CD8-positive, alpha-beta memory T cell (primary cell): ENCODE measurements at places on chromosomes 3 and 15.
A peak's percentile ranks its signal among the peaks of the same experiment; 100 is the strongest.

DNA sequence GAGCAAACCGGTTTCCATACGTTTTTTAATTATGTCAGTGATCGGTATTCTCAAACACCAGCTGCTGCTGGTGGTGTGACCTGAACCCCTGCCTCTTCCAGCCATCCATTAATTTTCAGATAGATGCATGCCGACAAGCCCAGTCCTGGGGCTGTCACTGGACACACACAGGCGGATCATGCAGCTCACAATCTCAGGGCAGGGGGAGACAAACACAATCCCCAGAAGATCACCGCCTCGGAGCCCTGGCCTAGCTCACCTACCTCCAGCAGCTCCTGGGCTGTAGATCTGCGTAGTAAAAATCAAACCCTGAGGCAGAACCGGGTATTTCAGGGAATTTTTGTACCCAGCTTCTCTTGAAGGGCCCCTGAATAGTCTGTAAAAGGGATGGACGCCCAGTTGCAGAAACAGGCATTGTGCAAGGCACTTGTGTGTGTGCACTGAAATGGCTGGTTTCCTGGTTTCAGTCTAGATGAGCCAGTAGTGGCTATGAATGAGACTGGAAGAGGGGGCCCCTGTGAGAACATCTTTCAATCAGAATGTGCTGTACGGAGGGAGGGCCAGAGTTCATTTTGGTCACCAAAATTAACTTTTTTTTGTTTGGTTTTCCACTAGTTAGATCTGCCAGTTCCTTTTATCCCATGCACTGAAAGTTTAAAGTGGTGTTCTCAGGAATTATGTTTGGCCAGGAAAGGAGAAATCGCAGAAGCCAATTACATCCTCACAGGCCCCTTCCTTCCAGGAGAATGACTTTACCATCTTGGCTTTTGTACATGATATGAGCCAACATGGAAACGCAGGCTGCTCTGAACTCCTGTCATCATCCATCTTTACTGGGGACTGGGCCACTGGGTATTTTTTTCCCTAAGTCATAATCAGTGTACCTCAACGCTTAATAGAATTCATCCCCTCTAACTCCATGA, 55.0 kb upstream of the RPL32 start:
- DNase-seq = no peak

- DNase-seq = no peak
Observed at GRCh38 chr3:6455031-6455430, 405.9 kb upstream of the GRM7 start.

- DNase-seq = peak; percentile 33
Observed at GRCh38 chr15:38389924-38390542, 63.9 kb upstream of the FAM98B start.

GRCh38 chr3:97235611-97236315, 421.4 kb downstream of the EPHA6 start:
- no peak for DNase-seq

DNA sequence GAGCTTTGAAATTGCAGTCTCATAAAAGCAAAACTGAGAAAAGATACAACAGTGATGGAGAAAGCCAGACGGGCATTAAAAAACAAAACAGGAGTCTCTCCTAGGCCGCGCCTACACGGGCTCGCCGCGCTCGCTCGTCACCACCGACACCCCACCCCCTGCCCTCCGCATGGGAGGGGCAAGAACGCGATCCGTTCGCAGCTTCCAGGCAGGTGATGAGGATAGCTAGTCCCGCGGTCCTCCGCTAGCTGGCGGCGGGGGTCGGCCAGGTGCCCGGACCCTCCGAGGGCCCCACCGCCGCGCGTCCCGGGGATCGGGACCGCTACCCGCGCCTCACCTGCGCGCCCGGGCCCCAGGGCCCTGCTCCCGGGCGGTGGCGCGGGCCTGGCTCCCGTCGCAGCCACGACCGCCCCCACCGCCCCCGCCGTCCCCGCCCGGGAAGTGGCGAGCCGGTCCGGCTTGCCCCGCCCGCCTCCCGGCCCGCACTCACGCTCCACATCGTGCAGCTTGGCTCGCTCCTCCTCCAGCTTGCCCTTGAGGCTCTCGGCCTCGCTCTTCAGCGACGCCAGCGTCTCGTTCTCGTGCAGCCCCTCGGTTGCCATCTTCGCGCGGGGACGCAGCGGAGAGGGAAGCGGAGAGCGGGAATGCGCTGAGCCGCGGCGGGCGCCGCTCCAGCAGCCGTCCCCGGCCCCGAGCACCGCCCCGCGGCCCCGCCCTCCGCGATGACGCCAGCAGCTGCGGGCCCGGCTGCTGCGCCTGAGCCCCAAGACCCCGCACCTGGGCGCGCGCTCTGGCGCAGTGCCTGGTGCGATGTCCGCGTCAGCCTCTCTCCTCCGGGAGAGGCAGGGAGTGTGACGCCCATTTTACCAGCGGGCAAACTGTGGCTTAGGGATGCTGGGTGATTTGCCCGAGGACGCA, 11.7 kb downstream of the GNB5 start:
- peak; percentile 90 for DNase-seq

- no peak for DNase-seq
Observed at GRCh38 chr3:9420850-9421549, 23.6 kb downstream of the SETD5 start.

- no peak for DNase-seq
Observed at GRCh38 chr15:89837134-89837829, 22.6 kb upstream of the ANPEP start.

DNA sequence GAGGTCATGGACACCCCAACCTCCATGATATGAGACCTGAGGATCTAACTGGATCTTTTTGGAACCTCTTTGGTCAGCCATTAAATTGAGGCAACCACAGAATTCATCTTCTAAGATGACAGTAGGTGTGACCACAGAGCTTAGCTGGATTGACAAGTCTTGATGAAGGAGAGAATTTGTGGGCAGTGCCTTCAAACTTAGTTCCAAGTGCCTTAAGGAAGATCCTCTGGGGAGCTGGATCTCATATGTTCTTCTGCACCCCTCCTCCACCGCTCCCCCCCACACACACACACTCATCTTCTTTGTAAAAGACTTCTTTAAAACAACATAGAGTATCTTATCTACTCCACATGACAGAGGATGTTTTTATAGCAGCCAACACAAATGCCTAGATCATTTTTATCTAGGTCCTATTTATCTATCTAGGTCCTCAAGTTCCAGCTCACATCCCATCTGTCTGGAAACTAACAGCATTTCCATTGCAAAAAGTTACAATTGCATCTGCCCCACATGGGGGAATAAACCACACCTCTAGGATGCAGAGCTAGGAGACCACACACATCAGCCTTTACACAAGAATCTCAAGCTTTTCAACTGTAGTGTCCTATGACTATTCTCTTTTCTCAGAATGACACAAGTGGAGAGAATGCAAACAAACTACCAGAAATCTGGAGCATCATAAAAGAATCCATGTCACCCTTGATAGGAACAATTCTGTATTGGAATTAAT, 37.4 kb downstream of the WWTR1 start:
- no peak for DNase-seq

- no peak for DNase-seq
Observed at GRCh38 chr15:89999676-90000185, 1.4 kb upstream of the ZNF710 start.

GRCh38 chr3:197518881-197519421, 36.8 kb downstream of the BDH1 start:
- DNase-seq = no peak

- no peak for DNase-seq
Observed at GRCh38 chr15:93179072-93179471, 90.1 kb upstream of the RGMA start.

DNA sequence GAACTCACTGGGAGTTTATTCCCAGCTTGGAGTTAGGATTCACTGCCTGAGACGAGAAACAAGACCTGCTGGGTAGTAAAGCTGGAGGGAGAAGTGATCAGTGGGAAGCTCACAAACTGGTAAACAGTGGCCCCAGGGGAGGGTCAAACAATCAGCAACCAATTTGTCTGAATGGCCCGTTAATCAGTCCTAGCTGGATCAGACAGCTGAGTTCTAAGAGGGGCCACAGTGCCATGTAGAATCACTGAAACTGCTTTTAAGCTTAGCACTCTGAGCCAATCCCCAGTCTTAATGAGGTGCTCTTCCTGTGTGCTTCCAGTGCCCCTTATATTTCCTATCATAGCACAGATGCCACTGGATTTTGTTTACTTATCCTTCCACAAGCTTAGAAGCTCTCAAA, 591.7 kb downstream of the RSL24D1 start:
- no peak for DNase-seq

DNA sequence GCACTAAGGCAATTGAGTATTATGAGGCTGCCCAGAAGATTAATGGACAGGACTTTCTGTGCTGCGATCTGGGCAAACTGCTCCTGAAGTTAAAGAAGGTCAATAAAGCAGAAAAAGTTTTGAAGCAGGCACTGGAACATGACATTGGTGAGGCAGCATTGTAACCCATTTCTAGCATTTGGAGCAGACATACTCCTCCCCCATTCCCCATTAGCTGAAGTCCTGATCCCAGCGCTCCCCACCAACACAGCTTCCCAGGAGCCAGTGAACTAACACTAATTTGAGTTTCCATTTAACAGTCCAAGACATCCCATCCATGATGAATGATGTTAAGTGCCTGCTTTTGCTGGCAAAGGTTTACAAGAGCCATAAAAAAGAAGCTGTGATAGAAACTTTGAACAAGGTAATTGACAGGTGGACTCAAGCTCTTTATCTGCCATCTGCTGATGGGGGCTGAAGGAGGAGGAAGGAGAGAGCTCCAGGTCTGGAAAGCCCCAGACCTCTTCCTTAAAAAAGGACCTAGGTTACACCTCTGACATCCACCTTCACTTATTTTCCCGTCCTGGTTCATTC, 22.6 kb downstream of the CSRNP1 start:
- no peak for DNase-seq

DNA sequence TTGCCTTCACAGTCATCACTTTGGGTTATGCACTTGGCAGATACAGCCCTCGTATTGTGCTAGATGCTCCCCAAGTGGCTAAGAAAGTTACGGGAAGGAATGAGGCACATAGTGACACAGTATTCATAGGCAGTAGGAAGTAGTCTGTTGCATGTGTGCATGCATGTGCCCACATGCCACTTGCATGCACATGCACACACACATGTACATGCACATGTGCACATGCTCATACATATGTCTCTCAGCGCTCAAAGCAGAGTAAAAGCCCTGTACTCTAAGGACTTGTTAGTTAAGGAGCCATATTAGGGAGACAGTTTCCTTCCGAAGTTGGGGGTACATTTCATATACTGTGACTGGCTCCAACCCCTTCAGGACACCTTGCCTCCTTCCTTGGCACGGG, 128.9 kb downstream of the CHCHD6 start:
- no peak for DNase-seq

- DNase-seq = no peak
Observed at GRCh38 chr3:35744419-35744818, 105.1 kb downstream of the ARPP21 start.

- DNase-seq = no peak
Observed at GRCh38 chr3:73601481-73601880, 23.3 kb downstream of the PDZRN3 start.

- no peak for DNase-seq
Observed at GRCh38 chr3:126811530-126811929, 107.5 kb downstream of the CHCHD6 start.

DNA sequence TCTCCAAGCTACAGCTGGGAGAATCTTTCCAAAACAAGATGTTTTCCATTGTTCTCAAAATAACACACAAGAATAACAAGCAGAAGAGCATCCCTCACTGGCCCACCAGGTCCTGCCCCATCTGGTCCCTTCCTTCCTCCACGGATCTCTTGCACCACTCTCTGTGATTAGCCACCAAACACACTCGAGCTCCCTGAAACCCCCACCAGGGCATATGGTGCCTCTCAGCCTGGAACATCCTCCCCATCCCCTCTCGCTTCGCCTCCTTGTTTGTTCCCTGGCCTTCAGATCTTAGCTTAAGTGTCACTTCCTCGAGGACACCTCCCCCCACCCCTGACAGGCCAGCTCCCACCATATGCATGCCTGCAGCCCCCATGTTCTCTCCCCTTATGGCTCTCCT, 496.6 kb upstream of the PROK2 start:
- no peak for DNase-seq

DNA sequence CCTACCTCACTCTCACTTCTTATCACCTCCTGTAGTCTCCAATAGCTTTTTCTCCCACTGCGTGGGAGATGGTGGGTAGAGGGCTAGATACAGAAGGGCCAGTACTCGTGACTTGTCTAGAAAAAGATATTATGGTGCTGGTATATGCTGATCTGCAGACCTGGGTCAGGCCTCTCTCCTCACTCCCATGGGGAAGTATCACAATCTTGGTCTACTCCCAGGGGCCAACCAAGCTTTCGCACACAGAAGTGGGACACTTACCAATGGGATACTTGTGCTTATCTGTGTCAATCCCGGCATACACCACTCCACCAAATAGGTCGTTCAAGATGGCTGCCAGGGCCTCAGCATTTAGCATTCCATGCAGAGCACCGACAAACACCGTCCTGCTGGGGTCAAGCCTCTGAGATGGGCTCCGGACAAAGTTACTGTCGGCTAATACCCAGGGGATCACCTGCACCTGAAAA, 9.0 kb upstream of the RPS17 start:
- no peak for DNase-seq

DNA sequence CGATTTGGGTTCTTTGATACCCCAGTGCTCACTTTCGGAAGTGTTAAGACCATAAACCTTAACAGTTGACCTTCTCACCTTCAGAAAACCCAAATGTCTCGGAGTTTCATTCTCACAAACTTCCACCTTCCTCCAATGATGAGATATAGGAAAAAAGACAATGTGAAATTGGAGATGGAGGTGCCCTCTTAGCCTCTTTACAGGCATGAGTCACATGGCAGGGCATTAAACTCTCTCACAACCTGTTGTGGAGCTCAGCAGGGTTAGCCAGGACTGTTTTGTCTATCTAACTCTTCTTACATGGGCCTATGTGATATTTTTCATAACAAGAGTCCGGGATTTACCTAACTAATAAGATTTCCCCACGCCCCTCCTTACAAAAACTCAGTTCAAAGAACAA, 10.7 kb downstream of the AGTR1 start:
- DNase-seq = no peak

- no peak for DNase-seq
Observed at GRCh38 chr3:59469948-59470723, 420.3 kb upstream of the CFAP20DC start.

GRCh38 chr3:118447339-118447738, 587.3 kb downstream of the IGSF11 start:
- DNase-seq = no peak

DNA sequence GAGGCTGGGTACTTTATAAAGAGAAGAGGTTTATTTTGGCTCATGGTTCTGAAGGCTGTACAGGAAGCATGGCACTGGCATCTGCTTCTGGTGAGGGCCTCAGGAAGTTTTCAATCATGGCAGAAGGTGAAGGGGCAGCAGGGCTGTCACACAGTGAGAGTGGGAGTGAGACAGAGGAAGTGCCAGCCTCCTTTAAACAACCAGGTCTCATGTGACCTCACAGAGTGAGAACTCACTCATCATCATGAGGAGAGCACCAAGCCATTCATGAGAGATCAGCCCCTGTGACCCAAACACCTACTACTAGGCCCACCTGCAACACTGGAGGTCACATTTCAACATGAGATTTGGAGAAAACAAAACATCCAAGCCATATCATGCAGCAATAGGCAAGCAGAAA, 9.3 kb upstream of the RFTN1 start:
- no peak for DNase-seq

GRCh38 chr3:175737646-175738572, 878.8 kb downstream of the NAALADL2 start:
- DNase-seq = no peak

- DNase-seq = no peak
Observed at GRCh38 chr3:172247525-172248274, 200.6 kb downstream of the GHSR start.
